ENCODE measurements at places on chromosomes 5 and 9.

DNA sequence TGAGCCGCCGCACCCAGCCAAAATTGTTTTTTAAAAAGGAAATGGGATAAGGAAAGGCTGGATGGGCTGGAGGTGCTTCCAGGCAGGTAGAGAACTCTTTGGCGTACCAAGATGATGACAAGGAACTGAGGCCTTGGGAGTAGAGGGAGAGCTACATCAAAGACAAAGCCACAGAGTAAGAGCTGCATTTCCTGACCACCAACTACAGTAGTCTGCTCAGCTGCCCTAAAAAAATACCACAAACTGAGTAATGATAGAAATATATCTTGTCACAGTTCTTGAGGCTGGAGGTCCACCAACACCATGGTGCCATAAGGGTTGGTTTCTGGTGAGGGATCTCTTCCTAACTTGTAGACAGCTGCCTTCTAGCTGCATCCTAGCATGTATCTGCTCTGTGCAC is 8.2 kb downstream of the OR1K1 start:
- DNase-seq, result no peak

DNA sequence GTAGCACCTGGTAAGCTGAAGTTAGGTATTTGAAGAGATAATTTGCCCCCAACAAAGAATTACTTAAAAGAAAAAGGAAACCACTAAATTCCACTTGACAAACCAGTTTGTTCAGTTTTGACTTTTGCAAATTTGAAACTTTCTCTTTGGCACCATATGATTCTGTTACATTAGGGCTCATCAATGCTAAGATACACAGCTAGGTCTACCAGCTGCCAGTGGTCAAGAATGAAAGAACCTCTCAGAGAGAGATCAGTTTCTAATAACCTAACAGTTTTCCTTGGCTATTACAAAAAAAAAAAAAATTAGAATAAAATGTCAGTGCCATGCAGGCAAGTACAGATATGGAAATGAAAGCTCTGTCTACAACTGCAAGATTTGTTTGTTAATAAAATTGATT is 92.3 kb downstream of the CAAP1 start:
- no peak for DNase-seq

- no peak for DNase-seq
These were observed 96.4 kb upstream of the EDIL3 start for GRCh38 chr5:84480873-84481637.

- DNase-seq, result no peak
These were observed 60.1 kb downstream of the CCDC171 start for GRCh38 chr9:15612962-15613361.

GRCh38 chr9:90943341-90943740 is 141.7 kb downstream of the SYK start:
- DNase-seq, result peak; percentile 35

DNA sequence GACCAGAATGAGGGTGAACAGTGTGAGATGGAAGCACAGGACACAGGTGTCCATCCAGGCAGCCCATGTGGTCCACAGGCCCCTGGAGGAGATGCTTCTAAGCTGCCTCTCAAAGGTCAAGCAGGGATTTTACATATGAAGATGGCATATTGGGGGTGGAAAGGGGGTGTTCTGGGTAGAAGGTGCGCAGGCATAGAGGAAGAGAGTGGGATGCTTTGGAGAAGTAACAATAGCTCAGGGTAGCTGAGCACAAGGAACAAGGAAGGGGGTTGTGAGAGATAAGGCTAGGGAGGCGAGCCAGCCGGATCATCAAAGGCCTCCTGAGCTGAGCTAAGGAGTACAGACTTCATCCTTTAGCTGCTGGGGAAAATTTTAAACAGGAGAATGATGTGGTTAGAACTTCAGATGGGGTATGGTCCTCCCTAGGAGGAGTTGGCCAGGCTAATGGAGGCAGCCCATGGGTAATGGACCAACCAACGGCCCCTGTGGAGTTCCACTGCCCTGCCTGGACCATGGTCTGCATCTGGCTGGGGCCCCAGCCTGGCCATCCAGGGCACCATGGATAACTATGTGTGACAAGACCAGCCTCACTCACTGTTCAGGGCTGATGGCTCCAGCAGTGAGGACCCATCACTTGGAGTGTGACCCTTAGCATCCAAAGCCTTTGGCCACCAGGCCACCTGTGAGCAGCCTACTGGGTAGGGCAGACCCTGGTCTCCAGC is 86.8 kb upstream of the TBC1D2 start:
- no peak for DNase-seq

DNA sequence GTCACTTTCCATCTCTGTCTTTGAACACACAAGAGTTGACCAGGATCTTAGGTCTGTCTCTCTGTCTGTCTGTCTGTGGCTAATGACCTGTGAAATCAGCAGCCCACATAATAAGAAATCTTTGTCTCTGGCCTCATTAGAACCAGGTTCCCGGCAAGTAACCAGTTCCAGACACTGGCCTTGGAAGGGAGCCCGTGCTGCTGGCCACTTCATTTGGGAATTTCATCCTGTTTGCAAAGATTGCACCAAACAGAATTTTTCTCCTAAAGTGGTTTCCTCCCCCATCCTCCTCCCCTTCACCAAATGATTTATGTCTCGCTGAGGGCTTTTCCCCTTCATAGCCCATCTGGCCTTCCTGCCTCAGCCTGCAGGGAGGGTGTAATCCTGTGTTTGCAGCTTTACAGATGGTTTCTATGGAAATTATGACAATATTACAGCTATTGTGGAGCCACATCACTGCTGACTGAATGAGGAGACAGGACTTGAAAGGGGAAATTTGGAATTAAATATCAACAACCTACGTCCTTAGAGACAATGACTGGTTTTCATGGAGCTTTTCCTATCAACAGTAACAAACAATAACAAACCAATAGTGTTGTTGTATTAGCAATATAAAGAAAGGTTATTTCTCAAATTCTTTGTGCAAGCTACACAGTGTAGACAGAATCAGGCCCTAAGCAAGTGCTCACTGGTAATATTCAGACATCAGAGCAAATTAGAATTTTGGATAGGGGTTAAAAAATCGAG is 25.7 kb downstream of the DPYSL3 start:
- peak; percentile 70 for DNase-seq

Measured in ELR (cell line).